ENCODE measurements at places on chromosomes 13 and 19.
A peak's percentile ranks its signal among the peaks of the same experiment; 100 is the strongest.

DNA sequence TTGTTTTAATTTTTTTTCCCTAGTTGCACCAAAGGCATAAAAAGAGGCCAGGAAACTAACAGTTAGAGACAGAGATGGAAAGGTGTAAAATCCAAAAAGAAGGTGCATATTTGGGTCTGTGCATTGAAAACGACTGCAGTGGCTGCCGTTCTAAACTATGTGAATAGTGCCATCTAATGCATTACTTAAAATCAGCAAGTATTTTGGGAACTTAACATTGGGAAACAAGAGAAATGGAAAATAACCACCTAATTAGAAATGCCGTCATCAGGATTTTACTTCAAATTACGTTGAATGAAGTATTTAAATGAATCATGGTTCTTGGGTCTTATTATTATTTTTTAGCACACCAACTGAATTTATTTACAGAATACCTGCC is 189.5 kb upstream of the MIR17HG start:
- DNase-seq: no peak

GRCh38 chr19:5960005-5961001 is 17.6 kb downstream of the RANBP3 start:
- DNase-seq: no peak

GRCh38 chr19:42471554-42472249 is 29.0 kb upstream of the CXCL17 start:
- no peak for DNase-seq

- no peak for DNase-seq
Measured at GRCh38 chr19:49387936-49388372, at the start of gene KASH5. TSS of gene KASH5 (plus strand) at chr19:49388249. CDS start at chr19:49390884, 2,635 bp downstream.

GRCh38 chr19:39582442-39582841 is 19.9 kb upstream of the LGALS13 start:
- DNase-seq: no peak

GRCh38 chr13:73075954-73076353 is 17.1 kb downstream of the KLF5 start:
- no peak for DNase-seq

DNA sequence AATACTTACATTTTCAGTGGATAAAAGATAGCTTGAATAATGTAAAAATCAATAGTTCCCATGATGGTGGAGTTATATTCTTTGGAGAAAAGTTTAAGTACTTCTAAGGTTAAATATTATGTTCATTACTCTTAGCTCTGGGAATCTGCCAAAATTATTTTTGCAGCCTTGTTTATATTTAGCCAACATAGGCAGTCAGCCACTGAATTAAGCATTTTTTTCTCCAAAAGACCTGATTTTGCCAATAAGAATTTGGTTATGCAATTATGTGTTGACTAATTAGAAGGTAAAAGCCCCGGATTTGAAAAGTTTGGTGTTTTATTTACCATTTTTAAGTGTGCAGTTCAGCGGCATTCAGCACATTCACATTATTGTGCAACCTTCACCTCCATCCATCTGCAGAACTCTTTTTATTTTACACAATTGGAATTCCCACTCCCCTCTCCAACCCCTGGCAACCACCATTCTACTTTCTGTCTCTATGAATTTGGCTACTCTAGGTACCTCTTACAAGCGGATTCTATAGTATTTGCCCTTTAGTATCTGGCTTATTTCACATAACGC is 90.1 kb upstream of the C1QTNF9B start:
- no peak for DNase-seq

DNA sequence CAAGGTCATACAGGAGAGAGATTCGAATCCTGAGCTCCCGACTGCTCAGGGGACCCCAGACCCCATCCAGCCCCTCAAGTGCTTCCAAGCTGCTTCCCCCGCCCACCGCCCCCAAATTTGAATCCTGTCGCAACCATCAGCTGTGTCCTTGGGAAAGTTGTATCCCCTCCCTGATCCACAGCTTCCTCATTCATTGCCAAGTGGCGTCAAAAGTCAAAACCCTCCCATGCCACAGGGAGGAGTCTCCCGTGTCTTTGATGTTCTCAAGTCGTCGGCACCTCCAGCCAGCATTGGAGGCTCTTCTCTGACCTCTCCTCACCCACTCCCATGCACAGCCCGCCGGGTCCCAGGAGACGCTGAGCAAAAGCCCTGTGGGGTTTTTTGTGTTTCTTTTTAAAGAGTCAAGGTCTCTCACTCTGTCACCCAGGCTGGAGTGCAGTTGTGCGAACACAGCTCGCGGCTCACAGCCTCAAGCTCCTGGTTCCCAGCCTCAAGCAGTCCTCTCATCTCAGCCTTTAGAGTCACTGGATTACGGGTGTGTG is 2.8 kb upstream of the IFI30 start:
- no peak for DNase-seq

- DNase-seq: no peak
Measured at GRCh38 chr13:111139873-111140561, 24.9 kb downstream of the ARHGEF7 start.

GRCh38 chr13:35690581-35691207 is 214.2 kb upstream of the MAB21L1 start:
- no peak for DNase-seq

- peak; percentile 3 for DNase-seq
Measured at GRCh38 chr13:62014299-62014698, 598.6 kb upstream of the PCDH20 start.

DNA sequence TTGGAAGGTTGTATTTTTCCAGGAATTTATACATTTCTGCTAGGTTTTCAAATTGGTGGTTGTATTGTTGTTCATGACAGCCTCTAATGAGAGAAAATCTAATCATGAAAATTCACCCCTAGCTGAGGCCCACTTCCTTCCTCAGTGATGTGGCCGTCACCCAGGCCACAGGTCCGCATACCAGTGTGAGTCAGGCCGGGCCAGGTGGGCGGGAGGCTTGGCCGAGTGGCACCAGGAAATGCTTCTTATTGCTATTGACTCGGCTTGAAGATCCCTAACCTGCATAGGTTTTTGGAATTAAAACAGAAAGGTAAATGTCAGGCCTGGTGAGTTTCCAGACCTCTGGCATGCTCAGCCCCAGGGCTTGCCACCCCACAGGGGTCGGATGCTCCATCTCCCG is 88.7 kb downstream of the SCGB2B2 start:
- DNase-seq: no peak

DNA sequence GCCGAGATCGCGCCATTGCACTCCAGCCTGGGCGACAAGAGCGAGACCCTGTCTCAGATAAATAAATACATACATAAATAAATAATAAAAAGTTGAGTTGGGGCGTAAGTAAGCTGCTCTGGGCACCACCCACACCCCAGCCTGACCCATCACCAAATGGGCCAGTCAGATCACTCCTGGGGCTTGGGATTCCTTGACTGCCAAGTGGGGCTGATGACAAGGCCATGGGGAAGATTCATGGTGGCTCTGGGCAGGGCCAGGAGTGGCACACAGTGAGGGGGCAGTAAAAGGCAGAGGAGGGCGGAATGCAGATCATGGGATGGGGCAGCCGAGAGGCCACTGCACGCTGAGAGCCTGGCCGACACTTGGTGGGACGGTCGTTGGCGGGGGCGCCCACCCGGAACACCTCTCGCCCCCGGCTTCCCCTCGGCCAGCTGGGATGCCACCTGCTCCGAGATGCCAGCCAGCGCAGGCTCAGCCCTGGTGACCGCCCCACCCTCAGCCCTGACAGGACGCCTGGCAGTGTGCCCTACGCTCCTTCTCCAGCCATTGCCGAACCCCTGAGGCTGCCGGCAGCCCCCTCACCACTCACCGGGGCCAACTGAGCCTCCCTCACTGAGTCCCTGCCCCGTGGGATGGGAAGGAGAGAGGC is 10.9 kb downstream of the ZNF653 start:
- no peak for DNase-seq

GRCh38 chr19:55189403-55189835 is 9.3 kb upstream of the SYT5 start:
- no peak for DNase-seq

GRCh38 chr19:18795540-18795939 is 4.4 kb upstream of the COMP start:
- no peak for DNase-seq

GRCh38 chr13:57588639-57589038 is 42.9 kb upstream of the PCDH17 start:
- no peak for DNase-seq

DNA sequence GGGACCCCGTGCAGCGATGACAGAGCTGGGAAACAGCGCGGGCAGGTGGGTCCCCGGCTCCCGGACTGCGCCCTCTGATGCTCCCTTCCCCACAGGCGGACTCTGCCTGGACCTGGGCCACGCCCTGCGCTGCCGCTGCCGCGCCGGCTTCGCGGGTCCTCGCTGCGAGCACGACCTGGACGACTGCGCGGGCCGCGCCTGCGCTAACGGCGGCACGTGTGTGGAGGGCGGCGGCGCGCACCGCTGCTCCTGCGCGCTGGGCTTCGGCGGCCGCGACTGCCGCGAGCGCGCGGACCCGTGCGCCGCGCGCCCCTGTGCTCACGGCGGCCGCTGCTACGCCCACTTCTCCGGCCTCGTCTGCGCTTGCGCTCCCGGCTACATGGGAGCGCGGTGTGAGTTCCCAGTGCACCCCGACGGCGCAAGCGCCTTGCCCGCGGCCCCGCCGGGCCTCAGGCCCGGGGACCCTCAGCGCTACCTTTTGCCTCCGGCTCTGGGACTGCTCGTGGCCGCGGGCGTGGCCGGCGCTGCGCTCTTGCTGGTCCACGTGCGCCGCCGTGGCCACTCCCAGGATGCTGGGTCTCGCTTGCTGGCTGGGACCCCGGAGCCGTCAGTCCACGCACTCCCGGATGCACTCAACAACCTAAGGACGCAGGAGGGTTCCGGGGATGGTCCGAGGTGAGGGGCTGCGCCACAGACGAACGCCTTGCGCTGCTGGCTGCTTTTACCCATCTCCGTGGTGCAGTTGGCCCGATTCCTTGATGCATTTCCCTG is 7.8 kb upstream of the SELENOV start:
- DNase-seq: no peak

DNA sequence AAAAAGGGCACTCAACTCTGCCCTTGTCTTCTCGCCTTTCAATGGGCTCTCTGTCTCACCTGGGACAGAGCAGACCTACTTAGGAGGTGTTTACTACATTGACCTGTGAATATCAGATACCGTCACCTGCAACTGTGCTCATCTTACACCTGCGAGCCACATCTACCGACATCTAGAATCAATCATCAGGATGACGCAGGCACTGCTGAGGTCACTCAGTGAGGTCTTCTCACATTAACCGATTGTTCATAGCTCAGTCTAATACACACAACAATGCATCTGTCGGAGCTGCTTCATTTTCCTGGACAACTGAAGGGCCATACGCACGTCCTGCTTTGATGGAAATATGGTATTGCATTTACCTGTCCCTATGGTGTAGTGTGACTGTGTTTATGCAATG is 211.9 kb downstream of the FGF9 start:
- DNase-seq: no peak

GRCh38 chr19:55460670-55461258 is 678 bp downstream of the ISOC2 start:
- no peak for DNase-seq

DNA sequence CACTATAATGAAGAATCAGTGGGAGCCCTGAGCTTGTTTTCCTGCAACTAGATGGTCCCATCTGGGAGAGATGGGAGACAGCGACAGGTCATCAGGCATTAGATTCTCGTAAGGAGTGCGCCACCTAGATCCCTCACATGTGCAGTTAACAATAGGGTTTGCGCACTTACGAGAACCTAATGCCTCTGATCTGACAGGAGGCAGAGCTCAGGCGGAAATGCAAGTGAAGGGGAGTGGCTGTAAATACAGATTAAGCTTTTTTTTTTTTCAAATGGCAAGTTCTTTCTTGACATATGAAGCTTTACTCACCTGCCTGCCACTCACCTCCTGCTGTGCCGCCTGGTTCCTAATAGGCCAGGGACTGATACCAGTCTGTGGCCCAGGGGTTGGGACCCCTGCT is 14.4 kb downstream of the CDC16 start:
- no peak for DNase-seq

DNA sequence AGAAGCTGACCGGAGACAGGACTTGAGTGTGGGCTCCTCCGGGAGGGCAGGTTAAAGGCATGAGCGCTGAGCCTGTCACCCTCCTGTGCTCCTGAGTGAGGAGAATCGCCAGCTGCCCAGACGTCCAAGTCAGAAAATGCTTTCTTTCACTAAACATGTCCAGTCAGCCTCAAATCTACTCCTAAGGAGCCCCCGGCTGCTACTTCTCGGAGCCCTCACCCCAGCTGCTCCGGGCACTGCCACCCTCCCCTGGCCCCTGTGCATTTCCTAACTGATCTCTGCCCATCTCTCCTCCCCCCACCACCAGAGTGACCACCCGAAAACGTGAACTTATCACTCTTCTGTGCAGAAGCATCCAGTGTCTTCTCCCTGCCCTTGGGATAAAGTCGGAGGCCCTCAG is 277.5 kb upstream of the SOX1 start:
- DNase-seq: no peak

- no peak for DNase-seq
Measured at GRCh38 chr13:40017662-40018262, 362.3 kb downstream of the COG6 start.

GRCh38 chr19:6464070-6464873 is at the start of gene CRB3:
TSS of gene CRB3 (plus strand) at chr19:6464271. CDS start at chr19:6464702, 431 bp downstream.
- no peak for DNase-seq

GRCh38 chr19:4930664-4931063 is 21.4 kb downstream of the UHRF1 start:
- DNase-seq: no peak

GRCh38 chr19:29537181-29537580 is 11.4 kb downstream of the VSTM2B start:
- no peak for DNase-seq

- DNase-seq: no peak
Measured at GRCh38 chr19:11291415-11291814, 4.5 kb upstream of the TSPAN16 start.

DNA sequence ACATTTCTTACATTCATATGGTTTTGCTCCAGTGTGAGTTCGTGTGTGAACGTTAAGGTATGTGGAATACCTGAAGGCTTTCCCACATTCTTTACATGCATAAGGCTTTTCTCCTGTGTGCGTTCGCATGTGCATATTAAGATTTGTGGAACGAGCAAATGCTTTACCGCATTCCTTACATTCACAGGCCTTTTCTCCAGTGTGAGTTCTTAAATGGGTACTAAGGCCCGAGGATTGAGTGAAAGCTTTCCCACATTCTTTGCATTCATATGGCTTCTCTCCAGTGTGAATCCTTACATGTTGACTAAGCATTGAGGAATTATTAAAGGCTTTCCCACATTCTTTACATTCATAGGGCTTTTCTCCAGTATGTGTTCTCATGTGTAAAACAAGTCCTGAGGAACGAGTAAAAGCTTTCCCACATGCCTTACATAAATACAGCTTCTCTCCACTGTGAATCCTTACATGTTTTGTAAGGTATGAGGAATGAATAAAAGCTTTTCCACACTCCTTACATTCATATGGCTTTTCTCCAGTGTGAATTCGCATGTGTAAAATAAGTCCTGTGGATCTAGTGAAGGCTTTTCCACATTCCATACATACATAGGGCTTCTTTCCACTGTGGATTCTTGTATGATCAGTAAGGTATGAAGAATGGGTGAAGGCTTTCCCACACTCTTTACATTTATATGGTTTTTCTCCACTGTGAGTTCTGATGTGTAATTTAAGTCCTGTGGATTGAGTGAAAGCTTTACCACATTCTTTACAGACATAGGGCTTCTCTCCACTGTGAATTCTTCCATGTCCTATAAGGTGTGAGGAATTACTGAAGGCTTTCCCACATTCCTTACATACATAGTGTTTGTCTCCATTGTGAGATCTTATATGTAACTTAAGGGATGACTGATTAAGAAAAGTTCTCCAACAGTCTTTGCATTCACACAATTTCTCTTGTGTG is 10.7 kb downstream of the ZNF846 start:
- no peak for DNase-seq

Data from epithelial cell of proximal tubule (primary cell).